ENCODE measurements at places on chromosomes 11 and 22.

DNA sequence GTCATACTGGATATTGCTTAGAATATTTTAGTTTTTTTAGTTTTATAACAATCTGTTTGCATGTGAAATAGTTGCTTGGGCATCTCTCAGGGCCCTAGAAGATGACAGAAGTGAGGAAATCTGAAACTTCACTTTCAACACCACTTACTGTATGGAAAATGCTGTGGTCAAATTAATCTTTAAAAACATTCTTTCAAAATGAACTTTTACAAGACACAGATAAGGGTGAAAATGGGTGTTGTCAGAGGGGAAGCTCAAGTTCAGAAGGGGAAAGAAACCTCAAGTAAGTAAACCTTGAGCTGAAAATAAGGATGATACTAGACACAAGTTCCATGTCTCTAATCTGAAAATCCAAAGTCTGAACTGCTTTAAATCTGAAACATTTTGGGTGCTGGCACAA, 1840.1 kb upstream of the RAG2 start:
- DNase-seq: no peak

- no peak for DNase-seq
Measured at GRCh38 chr11:77195071-77195755, 67.2 kb downstream of the MYO7A start.

- no peak for DNase-seq
Measured at GRCh38 chr11:1011320-1011698, 25.2 kb downstream of the MUC6 start.

GRCh38 chr11:12841946-12842630, 167.0 kb upstream of the RASSF10 start:
- no peak for DNase-seq

- DNase-seq: no peak
Measured at GRCh38 chr11:57214098-57214417, 23.0 kb downstream of the APLNR start.

DNA sequence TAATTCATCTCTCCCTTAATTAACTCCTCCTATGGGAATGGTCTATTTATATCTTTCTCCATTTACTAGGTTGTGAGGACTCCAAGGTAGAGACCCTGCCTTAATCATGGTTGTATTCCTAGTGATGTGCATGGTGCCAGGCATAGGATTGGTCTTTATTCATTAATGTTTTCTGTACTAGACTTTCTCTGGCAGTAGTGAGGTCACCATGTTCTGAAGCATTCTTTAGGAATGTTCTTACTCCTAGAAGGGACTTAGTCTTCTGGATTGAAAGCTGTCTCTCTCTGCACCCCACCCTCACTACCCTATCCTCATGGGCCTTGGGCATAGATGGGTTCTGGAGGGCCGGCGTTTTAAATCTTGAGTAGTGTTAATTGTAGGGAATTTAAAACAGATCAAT, 10.6 kb upstream of the INSC start:
- DNase-seq: no peak
